ENCODE measurements at places on chromosomes 16 and 17.
A peak's percentile ranks its signal among the peaks of the same experiment; 100 is the strongest.

DNA sequence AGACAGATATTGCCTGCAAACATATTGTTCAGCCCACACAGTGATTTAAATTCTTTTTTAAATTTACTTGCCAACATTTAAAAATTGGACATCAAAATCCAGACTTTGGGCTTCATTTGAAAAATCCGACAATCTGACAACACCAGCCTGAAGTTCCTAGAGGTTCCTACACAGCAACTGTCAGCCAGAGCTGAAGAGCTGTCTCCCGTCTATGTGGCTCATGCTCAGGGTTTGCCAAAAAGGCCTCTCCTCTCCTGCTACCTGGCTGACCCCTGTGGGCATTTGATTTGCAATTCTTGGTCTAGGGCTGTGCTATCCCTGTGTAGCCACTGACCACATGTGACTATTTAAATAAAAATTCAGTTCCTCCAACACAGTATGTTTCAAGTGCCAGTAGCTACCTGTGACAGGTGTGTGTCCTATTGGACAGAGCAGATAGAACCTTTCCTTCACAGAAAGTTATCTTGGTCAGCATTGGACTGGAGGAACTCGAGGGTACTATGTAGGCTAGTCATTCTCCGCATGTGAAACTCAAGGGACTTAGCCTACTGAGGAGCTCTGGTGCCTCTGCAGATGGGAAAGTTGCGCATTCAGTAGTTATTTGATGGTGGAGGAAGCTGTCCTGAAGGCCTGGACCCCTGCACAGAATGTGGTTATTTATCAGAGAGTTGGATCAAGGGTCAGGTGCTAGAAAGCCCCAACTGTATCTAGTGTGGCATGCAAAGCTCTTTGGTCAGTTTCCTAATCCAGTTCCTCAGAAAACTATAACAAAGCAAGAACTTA is 2.7 kb downstream of the LYRM1 start:
- DNase-seq = no peak

GRCh38 chr16:49640581-49640980 is 215.3 kb downstream of the ZNF423 start:
- DNase-seq = no peak

DNA sequence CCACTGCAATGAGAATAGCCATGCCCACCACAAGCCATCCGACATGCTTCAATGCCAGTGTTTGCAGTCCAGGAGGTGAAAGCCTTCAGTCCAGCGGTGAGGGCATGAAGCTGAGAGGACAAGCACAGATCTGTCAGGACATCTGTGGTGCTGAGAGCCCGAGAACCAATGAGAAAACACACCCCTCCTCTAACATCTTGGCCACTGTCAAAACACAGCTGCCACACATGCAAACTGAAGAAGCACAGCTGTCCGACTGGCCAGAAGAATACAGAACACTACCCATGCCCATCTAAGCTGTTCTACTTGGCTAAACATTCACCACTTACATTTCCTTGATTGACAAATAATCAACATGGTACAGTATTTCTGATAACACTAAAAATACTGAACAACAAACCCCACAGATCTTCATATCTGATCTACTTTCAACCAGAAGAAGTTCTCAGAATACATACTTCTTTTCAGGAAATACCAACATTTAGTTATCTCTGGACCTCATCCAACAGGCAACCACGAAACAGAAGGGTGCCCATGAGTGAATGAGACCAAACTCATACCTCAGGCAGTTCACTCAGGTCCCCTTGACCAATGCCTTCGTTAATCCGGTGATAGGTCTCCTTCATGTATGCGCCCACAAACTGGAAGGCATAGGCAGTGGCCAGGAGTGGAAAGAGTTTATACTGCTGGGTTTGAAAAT is 10.2 kb upstream of the FBF1 start:
- DNase-seq = peak; percentile 29

DNA sequence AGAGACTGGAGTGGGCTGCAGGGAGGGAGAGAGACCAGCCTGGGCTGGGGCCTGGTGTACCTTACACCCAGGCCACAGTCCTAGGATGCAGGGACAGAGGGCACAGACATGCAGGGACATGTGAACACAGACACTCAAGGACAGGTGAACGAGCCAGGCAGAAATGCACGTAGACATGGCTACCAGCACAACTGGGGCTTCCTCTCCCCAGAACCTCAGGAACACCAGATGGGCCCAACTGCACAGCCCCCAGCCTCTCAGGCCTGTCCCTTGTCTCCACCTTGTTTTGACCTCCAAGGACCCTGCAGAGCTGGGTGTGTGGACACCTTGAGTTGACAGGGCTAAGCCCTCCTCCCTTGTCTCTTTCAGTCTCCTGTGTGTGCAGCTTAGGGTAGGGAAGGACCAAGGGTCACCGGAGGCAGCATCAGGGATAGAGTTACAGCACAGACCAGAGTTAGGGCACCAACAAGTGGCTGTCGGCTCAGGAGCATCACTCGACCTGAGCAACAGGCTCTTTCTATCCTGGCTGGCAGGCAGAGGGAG is 9.2 kb downstream of the SEZ6 start:
- no peak for DNase-seq

GRCh38 chr16:50722405-50722737 is 19.5 kb upstream of the CYLD start:
- no peak for DNase-seq

- peak; percentile 67 for DNase-seq
These were observed 3.7 kb downstream of the C17orf50 start for GRCh38 chr17:35764123-35764991.

DNA sequence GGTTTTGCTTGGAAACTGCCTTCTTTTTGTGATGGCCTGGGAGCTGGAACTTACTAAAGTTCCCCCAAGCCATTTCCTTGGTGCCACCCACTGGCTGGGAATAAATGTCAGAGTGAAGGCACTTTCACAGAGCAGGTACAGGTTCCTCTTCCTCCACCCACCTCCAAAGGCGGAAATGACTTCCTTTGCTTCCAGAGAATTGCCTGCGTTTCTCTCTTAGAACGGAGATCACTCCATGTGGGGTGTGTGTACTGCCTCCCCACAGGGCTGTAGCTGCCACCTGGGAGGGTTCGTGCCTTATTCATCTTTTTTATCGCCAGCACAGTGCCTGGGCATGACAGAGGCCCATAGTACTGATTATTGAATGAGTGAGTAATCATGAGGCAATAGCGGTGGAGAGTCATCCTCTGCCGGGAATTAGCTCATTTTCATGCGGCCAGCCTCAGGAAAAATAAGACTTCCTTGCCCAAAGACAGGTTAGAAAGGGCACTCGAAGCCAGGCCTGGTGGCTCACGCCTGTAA is 32.2 kb upstream of the HAS3 start:
- no peak for DNase-seq

DNA sequence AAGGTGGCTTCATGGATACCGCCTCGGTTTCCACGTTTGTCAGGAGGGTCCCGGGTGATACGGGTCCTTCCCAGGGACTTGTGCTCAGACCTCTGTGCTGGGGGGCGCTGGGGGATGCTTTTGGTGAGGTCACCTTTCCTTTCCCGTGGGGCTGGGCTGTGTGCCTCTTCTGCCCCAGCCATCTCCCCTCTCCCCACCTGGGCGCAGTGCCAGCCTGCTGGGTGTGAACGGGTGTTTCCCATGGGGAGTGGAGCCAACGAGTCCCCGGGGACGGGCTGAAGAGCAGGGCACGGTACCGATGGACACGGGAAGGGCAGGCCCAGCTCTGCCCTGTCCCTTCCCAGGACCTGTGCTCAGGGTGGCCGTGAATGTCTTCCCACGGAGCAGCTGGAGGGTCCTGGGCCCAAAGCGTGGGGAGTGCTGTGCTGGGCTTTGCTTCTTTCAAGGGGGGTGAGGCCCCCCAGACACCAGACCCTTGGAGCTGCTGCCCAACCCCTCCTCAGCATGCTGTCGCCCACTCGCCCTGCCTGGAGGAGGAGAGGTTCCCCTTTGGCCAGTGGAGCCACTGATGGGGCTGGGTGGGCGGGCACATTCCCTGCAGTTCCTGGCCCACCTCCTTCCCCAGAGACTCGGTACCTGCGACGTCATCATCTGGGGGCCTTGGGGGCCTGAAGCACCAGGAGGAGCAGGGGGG is 15.5 kb downstream of the TELO2 start:
- DNase-seq = no peak

- DNase-seq = no peak
These were observed at the start of gene PITPNM3 for GRCh38 chr17:6556121-6557039. TSS of gene PITPNM3 (minus strand) at chr17:6556555. CDS start at chr17:6556406, 149 bp downstream.

- DNase-seq = peak; percentile 64
These were observed 959 bp downstream of the SSH2 start for GRCh38 chr17:29929006-29929532.

- DNase-seq = peak; percentile 66
These were observed 18.7 kb upstream of the ADGRG1 start for GRCh38 chr16:57609541-57610401.

GRCh38 chr17:68580236-68580770 is 20.9 kb downstream of the FAM20A start:
- DNase-seq = no peak
